Left ventricle myocardium superior (tissue), 1 donor: ENCODE measurements at places on chromosomes 12 and 14. TPM values are rescaled to one million over a fixed set of nuclear protein-coding genes. Genes with fewer than 3 reads are reported as not detected.

DHRS1 gene
- 5.9 TPM for total RNA-seq

KRT73 gene
- not detected for total RNA-seq

KRT72 gene
- total RNA-seq, result not detected

PROX2 gene
- not detected for total RNA-seq

TMEM63C gene
- total RNA-seq, result 1.9 TPM

GLIPR1L1 gene
- total RNA-seq, result not detected

DIABLO gene
- total RNA-seq, result 30.4 TPM

OTX2 gene
- not detected for total RNA-seq

TEP1 gene
- total RNA-seq, result 10.5 TPM

ZNF891 gene
- total RNA-seq, result 1.0 TPM

RFX4 gene
- not detected for total RNA-seq

TAS2R9 gene
- not detected for total RNA-seq

FAM90A1 gene
- not detected for total RNA-seq

MYH6 gene
- 4,258 TPM for total RNA-seq

DAO gene
- total RNA-seq, result not detected

KRT79 gene
- not detected for total RNA-seq

GZMH gene
- 0.47 TPM for total RNA-seq

RNF41 gene
- total RNA-seq, result 55.3 TPM

ATG2B gene
- total RNA-seq, result 11.5 TPM

MFAP5 gene
- total RNA-seq, result 29.1 TPM

DNAH10 gene
- 0.25 TPM for total RNA-seq

RD3L gene
- total RNA-seq, result 29.8 TPM

GLS2 gene
- 0.57 TPM for total RNA-seq

KRT78 gene
- total RNA-seq, result not detected

USP30 gene
- 13.6 TPM for total RNA-seq

DNAAF2 gene
- 6.8 TPM for total RNA-seq
